Stimulated activated CD8-positive, alpha-beta memory T cell treated with anti-CD3 and anti-CD28 coated beads, Interleukin-2, amount 100 ng/mL, for 1 hour (primary cell): ENCODE measurements at places on chromosomes 7 and 10.

DNA sequence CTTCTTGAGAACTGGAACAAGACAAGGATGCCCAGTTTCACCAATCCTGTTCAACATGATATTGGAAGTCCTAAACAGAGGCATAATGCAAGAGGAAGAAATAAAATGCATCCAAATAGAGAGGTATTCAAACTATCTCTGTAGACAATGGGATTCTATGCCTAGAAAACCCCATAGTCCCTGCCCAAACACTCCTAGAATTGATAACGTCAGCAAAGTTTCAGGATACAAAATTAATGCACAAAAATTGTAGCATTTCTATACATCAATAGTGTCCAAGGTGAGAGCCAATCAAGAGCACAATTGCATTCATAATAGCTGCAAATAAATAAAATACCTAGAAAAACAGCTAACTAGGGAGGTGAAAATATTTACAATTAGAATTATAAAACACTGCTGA lies 72.5 kb downstream of the PCDH15 start:
- DNase-seq = no peak

DNA sequence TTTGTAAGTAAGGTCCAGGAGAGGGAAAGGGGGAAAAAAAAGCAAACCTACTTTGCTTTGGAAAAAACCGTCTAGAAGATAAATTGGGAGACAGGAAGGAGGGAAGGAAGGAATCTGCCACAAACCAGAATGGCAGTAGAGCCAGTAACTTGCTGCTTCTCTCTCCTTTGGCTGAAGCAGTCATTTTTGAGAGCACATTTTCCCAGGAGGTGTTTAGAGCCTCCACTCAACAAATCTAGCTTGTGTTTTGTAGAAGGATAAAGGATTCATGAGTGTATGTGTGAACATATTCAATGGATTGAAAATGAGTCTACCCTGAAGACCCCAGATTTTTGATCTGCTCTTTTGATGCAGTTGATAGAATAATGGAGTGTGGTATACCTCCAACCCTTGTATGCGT lies 2.6 kb downstream of the NRG3 start:
- no peak for DNase-seq

DNA sequence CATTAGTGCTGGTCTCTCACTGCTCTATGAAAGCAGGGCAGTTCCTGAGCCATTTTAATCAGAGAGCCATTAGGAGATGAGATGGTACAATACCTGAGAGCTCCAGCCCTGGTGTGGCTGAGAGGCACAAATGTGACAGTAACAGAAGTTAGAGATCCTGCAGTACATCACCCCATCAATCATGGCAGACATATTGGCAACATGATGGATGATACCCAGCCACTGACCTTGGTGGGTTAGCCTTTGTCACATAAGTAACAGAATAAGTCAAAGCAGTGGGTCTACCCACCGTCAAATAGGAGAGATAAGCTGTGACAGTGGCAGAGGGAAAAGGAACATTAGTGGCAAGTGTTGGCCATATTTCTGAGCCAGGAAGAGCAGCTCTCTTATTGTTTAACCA lies 53.3 kb upstream of the NXPH1 start:
- no peak for DNase-seq

GRCh38 chr7:27842094-27842692 lies 102.2 kb downstream of the TAX1BP1 start:
- no peak for DNase-seq

DNA sequence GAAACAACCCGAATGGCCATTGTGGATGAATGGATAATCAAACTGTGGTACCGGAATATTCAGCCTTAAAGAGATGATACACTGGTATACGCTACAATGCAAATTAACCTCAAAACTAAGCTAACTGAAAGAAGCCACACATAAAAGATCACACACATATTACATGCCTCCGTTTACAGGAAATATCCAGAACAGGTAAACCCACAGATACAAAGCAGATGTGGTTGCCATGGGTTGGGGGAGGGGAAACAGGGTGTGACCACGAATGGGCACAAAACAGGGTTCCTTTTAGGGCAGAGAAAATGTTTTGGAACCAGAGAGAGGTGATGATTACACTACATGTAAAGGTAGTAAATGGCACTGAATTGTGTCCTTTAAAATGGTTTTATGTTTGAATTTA lies 16.6 kb downstream of the ESYT2 start:
- no peak for DNase-seq

- no peak for DNase-seq
Observed at GRCh38 chr7:19567011-19567410, 141.8 kb downstream of the POLR1F start.

DNA sequence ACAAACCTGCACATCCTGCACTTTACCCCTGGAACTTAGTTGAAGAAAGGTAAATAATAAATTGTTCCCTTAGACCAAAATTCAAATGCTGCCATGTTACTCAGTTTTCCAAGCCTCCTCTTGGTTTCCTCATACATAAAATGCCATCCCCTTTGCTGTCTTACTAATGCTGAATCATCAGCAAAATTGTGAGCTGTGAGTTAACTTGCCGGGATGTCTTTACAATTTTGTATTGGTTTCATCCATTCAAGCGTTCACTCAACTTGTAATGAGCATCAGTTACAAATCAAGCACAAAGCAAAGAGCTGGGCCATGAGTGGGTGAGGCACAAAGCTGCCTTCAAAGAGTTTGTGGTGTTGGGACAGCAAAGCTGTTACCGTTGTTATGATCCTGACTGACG lies 395.8 kb upstream of the ZMIZ1 start:
- no peak for DNase-seq

GRCh38 chr7:135933509-135934188 lies 43.5 kb downstream of the MTPN start:
- DNase-seq = no peak

GRCh38 chr10:131323880-131324279 lies 12.4 kb upstream of the TCERG1L start:
- DNase-seq = no peak

DNA sequence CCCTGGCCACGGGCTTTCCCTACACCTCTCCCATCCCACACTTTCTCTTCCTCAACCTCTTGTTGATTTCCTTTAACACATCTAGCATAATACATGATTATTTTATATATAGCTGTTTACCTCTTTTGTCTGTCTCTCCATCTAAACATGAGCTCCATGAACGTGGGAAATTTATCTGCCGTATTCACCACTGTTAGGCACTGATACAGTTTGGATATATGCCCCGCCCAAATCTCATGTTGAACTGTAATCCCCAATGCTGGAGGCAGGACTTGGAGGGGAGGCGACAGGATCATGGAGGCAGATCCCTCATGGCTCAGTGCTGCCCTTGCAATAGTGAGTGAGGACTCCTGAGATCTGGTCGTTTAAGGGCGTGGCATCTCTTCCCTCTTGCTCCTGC lies 5.7 kb downstream of the CYTH3 start:
- no peak for DNase-seq

DNA sequence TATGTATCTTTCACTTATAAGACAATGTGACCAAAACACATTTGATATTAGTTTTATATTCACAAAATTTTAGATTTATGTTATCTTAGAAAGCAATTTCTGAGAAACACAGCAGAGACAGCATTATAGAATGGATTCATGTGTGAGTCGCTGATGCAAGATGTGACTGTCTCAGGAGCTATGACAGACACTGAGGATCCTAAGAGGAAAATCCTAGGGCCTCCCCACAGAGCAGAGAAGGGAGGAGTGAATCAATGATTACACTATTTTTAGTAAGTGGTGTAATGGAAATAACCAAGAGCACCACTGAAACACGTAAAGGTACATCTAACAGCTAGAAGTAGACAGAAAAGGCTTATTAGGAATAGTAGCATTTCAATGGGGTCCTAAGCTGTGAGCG lies 204.0 kb upstream of the PTN start:
- no peak for DNase-seq

- no peak for DNase-seq
Observed at GRCh38 chr7:24701261-24702235, 55.7 kb downstream of the GSDME start.

- DNase-seq = no peak
Observed at GRCh38 chr10:15175587-15175986, 7.1 kb upstream of the NMT2 start.

GRCh38 chr10:110379831-110380230 lies 75.1 kb upstream of the SMNDC1 start:
- DNase-seq = no peak

GRCh38 chr10:117980216-117980615 lies 66.5 kb downstream of the RAB11FIP2 start:
- DNase-seq = no peak

GRCh38 chr7:111708072-111708471 lies 145.8 kb upstream of the IMMP2L start:
- no peak for DNase-seq

DNA sequence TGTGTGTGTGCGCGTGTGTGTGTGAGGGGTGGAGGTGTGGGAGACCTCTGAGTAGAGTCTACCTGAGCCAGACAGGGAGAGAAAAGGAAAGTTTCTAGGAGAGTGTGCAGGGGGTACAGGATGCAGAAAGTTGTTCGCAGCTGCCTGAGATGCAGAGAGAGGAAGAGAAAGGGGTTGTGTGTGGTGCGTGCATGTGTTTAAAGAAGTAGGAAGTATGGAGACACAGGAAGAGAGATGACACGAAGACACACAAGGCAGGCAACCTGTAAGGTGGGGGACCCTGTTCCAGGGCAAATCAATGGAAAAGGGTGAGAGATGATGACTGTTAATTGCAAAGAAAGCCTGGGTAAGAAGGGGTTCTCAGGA lies 52.2 kb downstream of the C10orf105 start:
- DNase-seq = no peak

DNA sequence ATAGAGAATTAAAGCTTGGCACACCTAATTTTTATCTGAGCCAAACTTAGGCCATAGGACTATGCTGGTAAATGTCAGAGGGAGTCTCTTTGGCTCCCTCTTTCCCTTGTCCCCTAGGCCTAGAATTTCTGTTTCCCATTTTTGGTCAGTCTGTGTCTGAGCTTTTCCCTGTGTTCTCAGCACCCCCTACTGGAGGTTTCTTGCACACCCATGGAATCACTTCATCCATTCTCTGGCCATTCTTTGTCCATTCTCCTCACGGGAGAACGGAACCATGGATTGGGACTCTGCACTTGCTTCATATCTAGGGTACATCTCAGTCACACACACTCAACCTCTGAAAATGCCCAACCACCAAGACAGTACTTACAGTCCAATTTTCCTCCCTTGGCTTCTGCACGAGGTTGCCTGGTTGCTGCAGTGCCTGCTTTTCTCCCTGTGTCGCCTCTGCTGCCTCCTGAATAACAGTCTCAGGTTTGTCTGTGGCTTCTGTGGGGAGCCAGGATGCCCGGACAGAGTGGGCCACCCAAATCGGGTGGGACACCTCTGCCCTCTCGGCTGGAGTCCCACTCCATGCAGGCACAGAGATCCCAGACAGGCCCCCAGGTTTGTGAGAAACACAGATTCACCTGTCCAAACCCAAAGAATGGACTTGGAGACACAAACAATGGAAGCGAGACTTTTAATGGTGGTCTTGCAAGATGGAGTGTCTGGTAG lies 35.1 kb upstream of the DNAH11 start:
- DNase-seq = no peak

DNA sequence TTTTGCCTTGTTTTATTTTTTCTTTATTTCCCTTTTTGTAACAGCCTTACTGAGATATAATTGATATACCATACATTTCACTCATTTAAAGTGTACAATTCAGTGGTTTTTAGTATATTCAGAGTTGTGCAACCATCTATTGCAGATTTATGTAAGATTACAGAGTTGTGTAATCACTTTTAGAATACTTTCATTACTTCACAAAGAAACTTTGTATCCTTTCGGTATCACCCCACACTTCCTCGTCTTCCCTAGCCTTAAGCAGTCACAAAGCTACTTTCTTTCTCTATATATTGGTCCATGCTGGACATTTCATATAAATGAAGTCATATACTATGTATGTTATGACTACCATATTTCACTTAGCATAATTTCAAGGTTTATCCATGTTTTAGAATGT lies 74.6 kb downstream of the ATRNL1 start:
- no peak for DNase-seq

DNA sequence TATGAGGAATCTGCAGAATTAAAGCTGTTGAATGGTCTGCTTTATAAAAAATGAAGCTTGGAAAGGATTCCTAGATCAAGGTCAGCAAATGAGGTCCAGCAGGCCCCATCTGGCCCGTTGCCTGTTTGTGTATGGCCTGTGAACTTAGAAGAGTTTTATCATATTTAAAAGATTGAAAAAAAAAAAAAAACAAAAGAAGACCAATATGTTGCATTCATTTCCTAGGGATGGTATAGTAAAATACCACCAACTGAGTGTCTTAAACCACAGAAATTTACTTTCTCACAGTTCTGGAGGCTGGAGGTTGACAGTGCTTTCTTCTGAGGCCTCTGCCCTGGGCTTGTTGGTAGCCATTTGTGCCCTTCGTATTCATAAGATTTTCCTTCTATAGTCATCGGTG lies 109.2 kb downstream of the PPP1R3A start:
- DNase-seq = no peak

DNA sequence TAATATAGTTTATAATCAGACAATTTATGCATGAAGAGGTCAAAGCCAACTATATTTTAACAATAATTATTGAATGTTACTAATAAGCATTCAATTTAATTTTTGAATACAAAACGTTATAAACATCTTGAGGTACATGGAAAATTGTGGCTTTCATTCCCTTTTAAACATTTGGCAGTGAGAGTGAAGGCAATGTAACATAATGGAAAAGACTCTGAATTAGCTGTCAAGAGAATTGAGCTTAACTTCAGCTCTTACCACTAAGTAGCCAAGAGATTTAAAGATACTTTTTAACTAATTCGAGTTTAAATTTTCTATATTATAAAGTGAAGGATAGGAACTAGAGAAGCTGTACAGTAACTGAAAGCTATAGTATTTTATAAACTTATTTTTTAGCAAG lies 98.6 kb downstream of the SEMA3A start:
- no peak for DNase-seq

DNA sequence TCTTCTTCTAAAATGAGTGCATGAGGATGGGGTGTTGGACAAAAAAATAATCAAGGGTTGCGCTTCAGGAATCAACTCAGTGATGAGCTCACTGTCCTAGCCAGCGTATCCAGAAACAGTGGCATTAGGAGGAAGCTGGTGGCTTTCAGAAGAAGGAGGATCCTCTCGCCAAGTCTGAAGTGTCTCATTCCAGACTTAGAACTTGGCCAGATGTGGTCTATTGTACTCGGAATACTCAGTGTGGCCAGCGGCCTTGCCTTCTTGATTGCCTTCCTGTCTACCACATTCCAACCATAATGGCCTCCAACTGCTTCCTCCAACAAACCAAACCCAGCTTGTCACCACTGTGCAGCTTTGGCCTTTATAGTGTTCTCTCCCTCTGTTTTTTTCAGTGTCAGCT lies 732.4 kb downstream of the KCNMA1 start:
- DNase-seq = no peak
